Thymus (tissue), 14 donors: ENCODE measurements at places on chromosomes 12 and 14. TPM values are rescaled to one million over a fixed set of nuclear protein-coding genes. Genes with fewer than 3 reads are reported as not detected.

LTB4R gene
- total RNA-seq = 4.4 TPM

TAS2R9 gene
- total RNA-seq = not detected

CFAP73 gene
- total RNA-seq = 0.28 TPM

CRIP2 gene
- 15.9 TPM for total RNA-seq

CMA1 gene
- 0.28 TPM for total RNA-seq

MAP3K9 gene
- 0.47 TPM for total RNA-seq

HOTAIR gene
- not detected for total RNA-seq

VWF gene
- 6.7 TPM for total RNA-seq

EFS gene
- 1.6 TPM for total RNA-seq

PTPRQ gene
- total RNA-seq = 0.05 TPM

ACTN1 gene
- total RNA-seq = 21.6 TPM

PPM1H gene
- 3.6 TPM for total RNA-seq

SYNDIG1L gene
- under 0.01 TPM for total RNA-seq

FKBP3 gene
- total RNA-seq = 64.8 TPM

FOXG1 gene
- total RNA-seq = 1.9 TPM

ALDH1L2 gene
- 0.24 TPM for total RNA-seq

ZNF891 gene
- 1.0 TPM for total RNA-seq

KRT73 gene
- total RNA-seq = 0.28 TPM

RNASE1 gene
- 200 TPM for total RNA-seq

HPD gene
- total RNA-seq = 0.19 TPM

NRL gene
- total RNA-seq = 3.4 TPM

SRRM4 gene
- under 0.01 TPM for total RNA-seq

OVCH1 gene
- 0.19 TPM for total RNA-seq

SLC22A17 gene
- 1.2 TPM for total RNA-seq
